ENCODE measurements at places on chromosomes 1 and 21.

- peak; percentile 27 for DNase-seq
Observed at GRCh38 chr1:224644553-224645154, 28.5 kb downstream of the CNIH3 start.

DNA sequence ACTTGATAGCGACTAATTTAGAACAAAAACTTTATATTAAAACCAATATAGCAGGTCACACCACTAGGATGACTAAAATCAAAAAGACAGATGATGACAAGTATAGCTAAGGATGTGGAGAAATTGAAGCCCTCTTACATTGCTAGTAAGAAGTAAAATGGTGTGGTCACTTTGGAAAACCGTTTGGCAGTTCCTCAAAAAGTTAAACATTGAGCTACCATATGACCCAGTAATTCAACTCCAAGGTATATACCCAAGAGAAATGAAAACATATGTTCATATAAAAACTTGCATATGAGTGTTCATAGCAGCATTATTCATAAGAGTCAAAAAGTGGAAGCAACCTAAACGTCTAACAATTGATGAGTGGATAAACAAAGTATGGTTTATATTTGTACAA is 13.0 kb upstream of the SERINC2 start:
- DNase-seq, result no peak

DNA sequence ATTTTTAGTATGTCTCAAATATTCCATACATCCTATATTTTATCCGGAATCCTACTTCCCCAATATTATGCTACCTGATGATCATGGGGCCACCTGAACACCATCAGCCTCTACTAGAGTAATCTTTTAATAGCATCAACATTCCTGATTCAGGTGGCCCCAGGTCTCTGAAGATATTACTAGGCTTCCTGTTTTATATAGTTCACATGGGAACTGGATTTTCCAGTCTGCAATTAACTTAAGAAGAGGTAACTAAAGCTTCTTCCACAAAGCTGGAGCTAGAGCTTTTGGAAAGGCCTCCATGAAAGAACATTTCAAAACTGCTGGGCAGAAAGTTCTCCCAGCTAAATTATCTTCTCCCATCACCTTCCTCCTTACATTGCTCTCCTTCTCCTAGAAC is 72.3 kb upstream of the ADAM30 start:
- no peak for DNase-seq

DNA sequence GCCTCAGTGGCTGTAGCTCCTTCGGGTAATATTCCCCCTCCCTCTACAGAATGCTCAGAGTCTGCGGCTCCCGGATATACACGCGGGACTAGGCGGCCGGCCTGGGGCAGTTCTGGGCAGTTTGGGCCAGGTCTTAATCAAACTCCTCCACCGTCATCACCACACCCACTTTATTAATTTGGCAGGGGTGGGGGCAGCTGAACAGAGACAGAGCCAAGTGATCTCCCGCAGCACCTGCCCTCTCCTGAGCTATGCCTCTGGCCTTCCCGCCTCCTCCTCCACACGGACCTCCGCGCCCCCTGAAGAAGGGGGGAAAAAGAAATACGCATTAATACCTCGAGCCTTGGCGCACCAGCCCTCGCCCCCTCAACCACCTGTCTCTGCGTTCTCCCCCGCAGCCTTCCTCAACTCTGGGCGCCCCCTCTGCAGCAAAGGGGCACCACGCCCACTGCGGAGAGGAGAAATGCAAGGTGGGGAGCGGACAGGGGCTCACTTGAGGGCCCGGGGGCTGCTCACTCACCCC is 42.6 kb downstream of the CD34 start:
- no peak for DNase-seq

DNA sequence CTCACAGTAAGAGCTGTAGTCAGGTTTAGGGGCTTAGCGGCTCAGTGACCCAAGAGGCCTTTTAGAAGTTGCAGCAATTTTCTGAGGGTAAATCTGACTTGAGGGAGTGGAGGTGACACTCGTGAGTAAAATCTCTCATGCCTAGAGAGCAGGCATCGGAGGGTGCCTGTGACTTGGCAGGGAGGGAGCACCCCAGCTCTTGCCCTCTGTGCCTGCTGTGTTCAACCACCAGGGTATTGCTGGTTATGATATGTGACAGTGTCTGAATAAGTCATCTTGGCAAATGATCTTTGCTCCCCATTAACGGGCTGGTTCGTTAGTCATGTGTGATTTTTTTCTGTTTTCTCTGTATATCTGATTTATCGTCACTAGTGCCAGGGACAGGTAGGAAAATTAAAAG is 5.9 kb downstream of the MAN1C1 start:
- DNase-seq, result no peak

- no peak for DNase-seq
Observed at GRCh38 chr1:156470473-156470872, 30.1 kb downstream of the MEF2D start.

All from stimulated activated CD4-positive, alpha-beta T cell treated with anti-CD3 and anti-CD28 coated beads, TNF-alpha, amount 100 ng/mL, for 48 hours (primary cell).